IMR-90 (cell line): ENCODE measurements at places on chromosomes 5 and 9. TPM values are rescaled to one million over a fixed set of nuclear protein-coding genes. Genes with fewer than 3 reads are reported as not detected.

Gene RNF180
- total RNA-seq: 0.36 and 0.56 TPM in 2 replicates

Gene SPAG8
- total RNA-seq: 0.28 and 0.72 TPM in 2 replicates

Gene TRAF1
- 3.1 and 3.9 TPM in 2 replicates for total RNA-seq

Gene FLT4
- under 0.01 and 0.28 TPM in 2 replicates for total RNA-seq

Gene FAM169A
- under 0.01 TPM in 2 replicates for total RNA-seq
